ENCODE measurements at places on chromosomes 7 and 10.
A peak's percentile ranks its signal among the peaks of the same experiment; 100 is the strongest.

DNA sequence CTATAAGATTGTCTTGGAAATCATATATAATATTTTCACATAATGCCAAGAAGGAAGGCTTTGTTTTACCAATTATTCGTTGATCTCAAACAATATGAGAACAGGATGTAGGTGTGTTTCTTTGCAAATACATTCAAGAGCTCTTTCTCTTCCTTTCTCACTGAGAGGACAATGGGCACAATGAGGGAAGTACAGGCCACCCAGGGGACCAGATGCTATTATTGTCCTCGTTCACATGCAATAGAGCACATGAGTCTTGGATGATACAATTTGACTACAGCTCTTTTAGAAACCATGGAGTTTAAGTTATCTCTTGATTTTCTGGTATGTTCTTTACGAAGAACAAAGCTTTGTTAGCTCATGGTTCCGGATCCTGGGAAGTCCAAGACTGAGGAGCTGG is 323.7 kb upstream of the KLF6 start:
- no peaks in the 10 kb centered on the region for H3K4me1 ChIP-seq
- no peak overlapping the region for H3K4me3 ChIP-seq
- H3K36me3 ChIP-seq, result no peaks in the 10 kb centered on the region
- no peak for DNase-seq

- no peak overlapping the region for H3K4me3 ChIP-seq
- H3K36me3 ChIP-seq, result no peaks in the 10 kb centered on the region
- H3K4me1 ChIP-seq, result no peaks in the 10 kb centered on the region
- no peak overlapping the region for H3K27ac ChIP-seq
- DNase-seq, result no peak
- H3K27me3 ChIP-seq, result no peaks in the 10 kb centered on the region
Measured at GRCh38 chr7:1919539-1920265, 249.6 kb downstream of the ELFN1 start.

- no peak overlapping the region for H3K27ac ChIP-seq
- no peak for DNase-seq
- H3K4me3 ChIP-seq, result no peak overlapping the region
Measured at GRCh38 chr10:111277661-111278060, 200.8 kb downstream of the ADRA2A start.

DNA sequence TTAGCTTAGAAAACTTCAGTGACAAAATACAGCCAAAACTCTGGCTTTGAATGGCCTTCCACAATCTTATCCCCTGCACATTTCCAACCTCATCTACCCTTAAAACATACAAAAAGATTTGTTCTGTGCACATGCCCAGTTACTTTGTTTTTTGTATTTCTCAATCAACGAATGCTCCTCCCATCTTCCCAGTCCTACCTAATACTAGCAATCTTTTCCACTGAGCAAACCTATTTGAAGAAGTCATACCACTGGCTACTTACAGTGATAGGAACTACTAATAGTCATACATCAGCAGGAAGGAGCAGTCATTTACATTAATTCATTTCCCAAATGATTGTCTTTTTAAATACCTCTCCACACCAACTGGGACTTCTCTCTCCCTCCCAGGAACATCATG is 2.5 kb downstream of the USP54 start:
- DNase-seq, result no peak
- H3K27me3 ChIP-seq, result no peaks in the 10 kb centered on the region
- no peaks in the 10 kb centered on the region for H3K4me1 ChIP-seq

DNA sequence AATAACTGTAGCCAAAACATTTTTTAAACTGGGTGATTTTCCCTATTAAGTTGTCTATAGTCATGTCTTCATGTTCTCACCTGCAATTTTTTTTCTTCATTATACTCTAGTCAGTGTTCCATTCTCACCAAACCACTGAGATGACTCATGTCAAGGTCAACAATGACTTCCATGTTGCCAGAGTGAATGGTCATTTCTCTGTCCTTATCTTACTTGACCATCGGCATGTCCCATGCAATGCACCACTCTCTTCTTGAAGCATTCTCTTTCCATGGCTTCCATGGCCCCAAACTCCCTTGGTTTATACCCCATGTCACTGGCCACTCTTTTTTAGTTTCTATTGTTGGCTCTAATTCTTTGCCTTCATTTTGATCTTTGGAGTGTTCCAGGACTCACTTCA is 173.9 kb downstream of the PPP1R17 start:
- peaks cover 16% of the 10 kb centered on the region for H3K27me3 ChIP-seq
- H3K36me3 ChIP-seq, result no peaks in the 10 kb centered on the region
- no peak for DNase-seq
- no peak overlapping the region for H3K4me3 ChIP-seq

- no peak overlapping the region for H3K4me3 ChIP-seq
- H3K27me3 ChIP-seq, result no peaks in the 10 kb centered on the region
- DNase-seq, result no peak
- peaks cover 10% of the 10 kb centered on the region for H3K4me1 ChIP-seq
- H3K27ac ChIP-seq, result no peak overlapping the region
Measured at GRCh38 chr10:88041243-88042159, 178.1 kb downstream of the PTEN start.

- no peak for DNase-seq
- H3K27me3 ChIP-seq, result peaks cover 34% of the 10 kb centered on the region
- H3K4me3 ChIP-seq, result no peak overlapping the region
- H3K4me1 ChIP-seq, result peaks cover 21% of the 10 kb centered on the region
- no peak overlapping the region for H3K27ac ChIP-seq
- H3K36me3 ChIP-seq, result no peaks in the 10 kb centered on the region
Measured at GRCh38 chr10:79244841-79245504, 102.3 kb upstream of the PPIF start.

DNA sequence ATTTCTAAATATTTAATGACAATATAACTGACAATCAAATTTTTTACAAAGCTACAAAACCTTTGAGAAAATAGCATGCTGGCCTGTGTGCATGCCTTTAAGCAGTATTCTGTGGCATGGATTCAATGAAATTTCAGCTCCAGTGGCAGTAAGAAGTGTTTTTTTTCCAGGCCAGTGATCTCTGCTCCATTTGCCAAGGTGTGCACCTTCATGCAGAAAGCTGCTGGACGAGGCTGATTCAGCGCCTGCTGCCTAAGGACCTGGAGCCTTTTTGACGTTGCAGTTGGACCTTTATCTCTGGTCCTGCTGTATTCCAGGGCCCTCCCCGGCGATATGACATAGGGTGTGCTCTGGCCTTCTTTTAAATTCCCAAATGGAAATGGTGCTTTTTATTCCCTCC is 26.6 kb downstream of the VWC2 start:
- H3K27ac ChIP-seq, result no peak overlapping the region
- no peak overlapping the region for H3K4me3 ChIP-seq
- no peaks in the 10 kb centered on the region for H3K4me1 ChIP-seq
- no peak for DNase-seq
- no peaks in the 10 kb centered on the region for H3K36me3 ChIP-seq

DNA sequence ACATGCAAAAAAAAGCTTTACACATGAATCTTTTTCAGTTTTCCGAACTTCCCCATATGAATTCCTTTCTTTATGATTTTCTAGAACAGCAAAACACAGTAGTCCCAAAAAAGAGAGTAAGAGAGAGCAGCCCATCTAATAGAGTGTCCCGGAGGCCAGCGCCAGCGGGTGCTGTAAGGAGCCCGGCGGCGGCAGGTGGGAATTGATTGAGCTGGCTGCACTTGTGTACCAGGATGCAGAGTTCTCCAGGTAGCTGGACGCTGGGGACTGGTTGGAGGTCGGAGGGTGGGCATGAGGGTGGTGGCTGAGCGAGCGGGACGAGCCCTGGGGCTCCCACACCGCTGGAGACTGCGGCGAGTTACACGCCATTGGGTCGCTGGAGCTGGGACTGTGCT is 4.0 kb downstream of the DLX5 start:
- H3K4me1 ChIP-seq, result peaks cover 39% of the 10 kb centered on the region
- DNase-seq, result no peak
- peaks cover 100% of the 10 kb centered on the region for H3K27me3 ChIP-seq
- no peaks in the 10 kb centered on the region for H3K36me3 ChIP-seq
- H3K27ac ChIP-seq, result no peak overlapping the region
- H3K4me3 ChIP-seq, result peak overlapping the region; percentile 34

DNA sequence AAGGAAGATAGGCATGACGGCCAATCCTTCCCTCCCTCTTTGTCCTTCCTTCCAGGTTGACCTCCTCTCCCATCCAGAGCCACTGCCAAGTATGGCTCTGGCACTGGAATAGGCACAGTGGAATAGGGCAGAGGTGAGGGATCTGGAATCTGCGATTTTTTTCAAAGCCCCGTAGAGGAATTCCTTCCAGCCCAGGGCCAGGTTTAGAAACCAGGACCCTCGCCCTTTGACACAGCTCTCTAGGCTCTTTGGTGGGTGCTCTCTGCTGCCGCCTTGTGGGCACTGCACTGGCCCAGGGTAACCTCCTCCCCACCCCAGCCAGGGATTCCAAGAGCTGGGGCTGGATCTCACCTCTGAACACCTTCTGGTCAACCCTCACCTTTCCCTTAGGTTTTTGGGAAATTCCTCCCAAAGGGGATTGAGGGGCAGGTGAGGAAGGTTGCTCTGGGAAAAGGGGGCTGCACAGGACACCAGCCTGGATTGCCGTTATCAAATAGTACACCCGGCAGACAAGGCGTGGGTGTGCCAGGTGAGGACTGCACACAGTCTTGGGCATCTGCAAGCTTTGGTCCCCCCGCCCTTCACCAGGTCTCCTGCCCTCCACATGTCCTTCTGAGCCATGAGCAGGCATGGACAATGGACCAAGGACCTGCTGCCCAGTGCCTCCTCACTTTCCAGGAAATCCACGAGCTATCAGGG is 22.8 kb downstream of the C10orf105 start:
- H3K27me3 ChIP-seq, result no peaks in the 10 kb centered on the region
- no peaks in the 10 kb centered on the region for H3K4me1 ChIP-seq
- peak; percentile 41 for DNase-seq
- H3K36me3 ChIP-seq, result no peaks in the 10 kb centered on the region

DNA sequence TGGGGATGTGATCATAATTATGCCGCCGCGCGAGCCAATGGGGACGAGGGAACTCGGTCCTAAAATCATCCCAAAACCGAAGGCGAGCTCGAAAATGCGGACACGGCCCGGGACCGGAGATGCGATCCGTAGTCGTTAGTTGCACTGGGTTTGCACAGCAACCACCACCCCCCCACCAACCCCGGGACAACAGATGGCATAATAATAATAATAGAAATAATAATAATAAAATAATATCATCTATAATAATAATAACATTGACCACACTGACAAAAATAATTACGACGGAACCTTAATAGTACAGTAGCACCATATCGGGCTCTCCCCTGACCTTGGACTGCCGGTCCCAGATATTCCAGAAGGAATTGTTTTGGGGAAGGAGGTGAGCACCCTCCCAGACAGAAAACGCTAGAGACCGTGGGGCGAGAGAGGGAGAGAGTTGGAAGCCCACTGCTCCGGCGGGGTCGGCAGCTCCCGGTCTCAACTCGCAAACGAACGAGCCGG is 1.1 kb upstream of the EMX2 start:
- H3K4me3 ChIP-seq, result peak overlapping the region; percentile 62
- H3K4me1 ChIP-seq, result no peaks in the 10 kb centered on the region
- no peak overlapping the region for H3K27ac ChIP-seq
- no peaks in the 10 kb centered on the region for H3K36me3 ChIP-seq

- no peak overlapping the region for H3K27ac ChIP-seq
- no peak overlapping the region for H3K4me3 ChIP-seq
- no peaks in the 10 kb centered on the region for H3K36me3 ChIP-seq
- no peaks in the 10 kb centered on the region for H3K27me3 ChIP-seq
Measured at GRCh38 chr7:2494191-2495130, 18.3 kb upstream of the GRIFIN start.

DNA sequence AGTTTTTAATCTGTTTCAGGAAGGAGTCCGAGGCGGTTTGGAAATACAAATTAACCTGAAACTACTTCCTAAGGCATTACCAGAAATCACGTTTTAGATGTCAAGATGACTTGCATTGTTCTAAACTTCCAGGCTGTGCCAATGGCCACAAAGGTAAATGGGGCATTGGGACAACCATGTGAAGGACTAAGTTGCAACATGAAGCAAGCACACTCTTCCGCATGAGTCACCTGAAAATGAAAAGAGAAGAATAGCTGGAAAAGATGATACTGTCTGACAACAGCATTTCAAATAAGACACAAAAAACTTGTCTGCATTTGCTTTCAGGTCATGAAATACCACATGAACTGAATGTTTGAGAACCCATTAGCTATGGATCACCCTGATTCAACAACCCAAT is 262.1 kb downstream of the AHR start:
- H3K36me3 ChIP-seq, result no peaks in the 10 kb centered on the region
- DNase-seq, result no peak
- H3K4me1 ChIP-seq, result no peaks in the 10 kb centered on the region
- H3K27me3 ChIP-seq, result no peaks in the 10 kb centered on the region
- no peak overlapping the region for H3K27ac ChIP-seq

GRCh38 chr7:105016709-105017656 is 3.0 kb downstream of the KMT2E start:
- H3K27ac ChIP-seq, result no peak overlapping the region
- DNase-seq, result no peak
- peak overlapping the region; percentile 89 for H3K4me3 ChIP-seq
- H3K4me1 ChIP-seq, result no peaks in the 10 kb centered on the region
- no peaks in the 10 kb centered on the region for H3K27me3 ChIP-seq
- no peaks in the 10 kb centered on the region for H3K36me3 ChIP-seq

GRCh38 chr10:101063548-101064414 is 2.0 kb downstream of the KAZALD1 start:
- peaks cover 25% of the 10 kb centered on the region for H3K4me1 ChIP-seq
- no peak overlapping the region for H3K27ac ChIP-seq
- peaks cover 67% of the 10 kb centered on the region for H3K27me3 ChIP-seq
- H3K36me3 ChIP-seq, result no peaks in the 10 kb centered on the region
- no peak for DNase-seq

DNA sequence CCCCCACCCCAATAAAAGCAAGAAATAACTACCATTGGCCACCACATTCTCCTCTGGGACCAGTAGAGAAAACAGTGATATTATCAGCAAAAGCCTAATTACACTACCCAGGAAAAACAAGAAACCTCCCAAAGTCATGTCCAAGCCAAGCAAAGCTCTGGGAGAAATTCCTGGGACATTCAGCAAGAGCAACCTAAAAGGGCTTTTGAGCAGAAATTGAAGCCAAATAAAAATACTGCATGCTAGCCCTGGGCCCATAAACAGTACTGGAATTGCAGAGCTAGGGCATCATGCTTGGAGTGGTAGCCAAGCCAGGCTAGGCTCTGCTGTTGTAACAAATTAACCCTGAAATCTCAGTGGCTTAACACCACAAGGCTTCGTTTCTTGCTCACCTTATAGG is 347.9 kb downstream of the LRMDA start:
- no peaks in the 10 kb centered on the region for H3K36me3 ChIP-seq
- H3K4me3 ChIP-seq, result no peak overlapping the region
- no peaks in the 10 kb centered on the region for H3K27me3 ChIP-seq
- no peak overlapping the region for H3K27ac ChIP-seq
- no peak for DNase-seq

DNA sequence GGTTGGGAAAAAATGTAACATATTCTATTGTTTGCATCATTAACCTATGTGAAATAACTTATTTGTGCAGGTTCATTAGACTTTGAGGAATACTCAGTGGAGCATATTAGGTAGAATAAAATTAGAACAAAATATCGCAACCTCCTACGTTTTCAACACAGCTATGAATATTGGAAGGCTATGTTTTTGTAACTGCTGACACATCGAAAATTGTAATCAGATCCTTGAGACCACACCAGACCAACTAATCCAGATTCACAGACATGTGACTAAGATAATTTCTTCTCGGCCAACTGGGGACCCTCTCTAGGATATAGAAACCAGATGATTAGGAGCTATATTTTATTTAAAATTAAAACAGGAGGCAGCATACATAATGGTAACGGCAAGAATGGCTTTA is 77.5 kb upstream of the VWC2 start:
- H3K27ac ChIP-seq, result no peak overlapping the region
- no peaks in the 10 kb centered on the region for H3K36me3 ChIP-seq
- no peaks in the 10 kb centered on the region for H3K4me1 ChIP-seq
- no peaks in the 10 kb centered on the region for H3K27me3 ChIP-seq
- no peak overlapping the region for H3K4me3 ChIP-seq

Data from H1 (cell line).